HT-29 (cell line): ENCODE measurements at places on chromosomes 13 and 19.

GRCh38 chr19:46806656-46807055, 18.3 kb upstream of the SLC1A5 start:
- DNase-seq: no peak

- DNase-seq: no peak
Measured at GRCh38 chr13:110275931-110276552, 30.9 kb downstream of the COL4A1 start.

GRCh38 chr19:35868172-35868822, at the start of gene APLP1:
APLP1 (plus strand) TSS chr19:35868574; CDS start chr19:35868637, 63 bp downstream.
- peak; percentile 71 for DNase-seq

GRCh38 chr13:94333131-94333820, 146.2 kb downstream of the DCT start:
- no peak for DNase-seq

DNA sequence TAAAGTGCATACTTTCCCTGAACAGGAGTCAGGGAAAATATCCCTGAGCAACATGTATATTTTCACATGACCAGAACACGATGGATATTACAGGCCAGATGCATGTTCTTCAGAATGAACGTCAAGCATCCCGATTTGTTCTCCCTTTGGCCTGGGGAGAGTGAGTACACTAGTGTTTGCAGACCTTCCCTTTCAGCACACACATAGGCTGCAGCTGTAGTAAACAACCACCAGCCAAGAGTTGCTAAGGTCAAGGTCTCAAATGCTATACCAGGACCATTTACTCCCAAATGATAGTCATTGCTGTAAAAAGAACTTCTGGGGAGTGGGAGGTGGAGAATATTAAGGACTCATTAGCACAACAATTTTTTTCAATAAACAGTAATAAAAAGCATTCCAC, 3.0 kb downstream of the KLF12 start:
- DNase-seq: no peak

DNA sequence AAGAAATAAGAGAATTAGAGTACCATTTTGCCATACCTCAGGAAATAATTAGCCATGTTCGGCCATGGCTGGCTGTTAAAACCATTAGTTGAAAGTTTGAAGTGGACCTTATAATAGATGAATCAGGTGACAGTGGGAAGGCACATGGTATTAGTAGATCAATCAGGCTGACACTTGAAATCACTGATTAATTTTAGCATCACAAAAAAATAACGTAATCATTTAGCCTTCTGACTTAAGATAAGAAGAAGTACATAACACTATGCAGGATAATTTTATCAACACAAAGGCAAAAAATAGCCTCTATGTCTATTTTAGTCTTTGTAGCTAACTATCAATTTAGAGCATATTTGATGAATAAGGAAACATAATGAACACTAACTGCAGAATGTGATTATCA, 615.5 kb downstream of the PCDH17 start:
- no peak for DNase-seq

DNA sequence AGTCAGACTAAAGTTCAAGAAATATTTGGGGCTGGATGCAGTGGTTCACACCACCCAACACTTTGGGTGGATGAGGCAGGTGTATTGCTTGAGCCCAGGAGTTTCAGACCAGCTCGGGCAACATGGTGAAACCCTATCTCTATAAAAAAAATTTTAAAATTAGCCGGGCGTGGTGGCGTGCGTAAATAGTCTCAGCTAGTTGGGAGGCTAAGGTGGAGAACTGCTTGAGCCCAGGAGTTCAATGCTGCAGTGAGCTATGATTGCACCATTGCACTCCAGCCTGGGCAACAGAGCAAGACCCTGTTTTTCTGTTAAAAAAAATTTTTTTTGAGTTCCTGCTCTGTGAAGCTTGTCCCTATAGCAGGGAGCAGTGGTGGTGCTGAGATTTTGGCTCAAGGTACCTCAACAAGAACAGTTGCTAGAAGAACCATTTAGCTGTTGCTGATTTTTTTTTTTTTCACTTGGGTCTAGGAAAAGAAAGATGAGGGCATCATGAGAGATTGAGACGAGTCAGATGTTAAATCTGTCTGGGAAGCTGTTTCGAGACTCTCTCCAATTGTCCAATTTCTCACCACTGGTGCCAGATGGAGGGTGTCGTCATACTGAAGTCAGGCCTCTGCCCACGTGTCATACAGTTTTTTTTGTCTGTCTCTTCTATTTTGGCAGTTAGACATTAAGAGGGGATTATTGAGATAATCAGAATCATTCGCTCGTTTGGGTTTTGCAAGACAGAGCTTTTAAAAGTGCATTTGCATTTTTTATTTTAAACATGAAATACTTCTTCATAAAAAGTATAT, 3.7 kb downstream of the SLC25A42 start:
- no peak for DNase-seq

GRCh38 chr13:33932769-33933406, 114.9 kb downstream of the RFC3 start:
- DNase-seq: no peak
